ENCODE measurements at places on chromosomes 2 and 18. TPM values are rescaled to one million over a fixed set of nuclear protein-coding genes. Genes with fewer than 3 reads are reported as not detected.

DNA sequence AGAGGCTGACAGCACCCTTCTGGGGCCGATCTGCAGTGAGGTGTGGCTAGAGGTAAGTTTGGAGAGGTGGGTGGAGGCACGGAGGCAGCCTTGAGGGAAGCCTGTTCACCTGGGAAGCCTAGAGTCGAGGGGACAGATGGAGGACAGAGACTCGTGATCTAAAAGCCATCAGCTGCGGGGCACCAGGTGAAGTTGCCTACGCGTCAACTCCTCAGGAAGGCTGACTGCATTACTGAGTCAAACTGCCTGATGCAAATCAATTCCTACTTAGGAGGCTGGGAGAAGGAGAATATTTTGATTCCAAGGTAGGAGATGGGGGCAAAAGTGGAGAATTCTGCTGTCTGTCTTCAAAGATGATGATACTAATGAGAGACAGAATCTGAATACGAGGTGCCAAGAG, 104.4 kb upstream of the SMAD7 start:
- no peaks in the 10 kb centered on the region for H3K27me3 ChIP-seq
- peaks cover 16% of the 10 kb centered on the region for H3K36me3 ChIP-seq
- peaks cover 40% of the 10 kb centered on the region for H3K4me1 ChIP-seq
- peak overlapping the region; percentile 19 for H3K27ac ChIP-seq

GRCh38 chr2:8469709-8470493, 212.0 kb upstream of the ID2 start:
- no peak overlapping the region for H3K4me3 ChIP-seq
- H3K36me3 ChIP-seq, result peaks cover 17% of the 10 kb centered on the region
- no peak overlapping the region for H3K27ac ChIP-seq
- H3K27me3 ChIP-seq, result no peaks in the 10 kb centered on the region
- DNase-seq, result no peak

GRCh38 chr2:98379311-98380202, 33.3 kb downstream of the CNGA3 start:
- no peak for DNase-seq
- H3K27ac ChIP-seq, result no peak overlapping the region
- no peaks in the 10 kb centered on the region for H3K4me1 ChIP-seq
- peaks cover 6% of the 10 kb centered on the region for H3K27me3 ChIP-seq
- H3K36me3 ChIP-seq, result no peaks in the 10 kb centered on the region
- no peak overlapping the region for H3K4me3 ChIP-seq

GRCh38 chr2:237324837-237325236, 89.1 kb downstream of the COL6A3 start:
- no peaks in the 10 kb centered on the region for H3K27me3 ChIP-seq
- no peak for DNase-seq
- H3K36me3 ChIP-seq, result no peaks in the 10 kb centered on the region
- H3K4me1 ChIP-seq, result no peaks in the 10 kb centered on the region
- H3K27ac ChIP-seq, result no peak overlapping the region
- no peak overlapping the region for H3K4me3 ChIP-seq

- H3K4me3 ChIP-seq, result no peak overlapping the region
- no peak for DNase-seq
- H3K36me3 ChIP-seq, result no peaks in the 10 kb centered on the region
- no peaks in the 10 kb centered on the region for H3K4me1 ChIP-seq
- peaks cover 43% of the 10 kb centered on the region for H3K27me3 ChIP-seq
Measured at GRCh38 chr2:200225951-200226350, 80.5 kb upstream of the SPATS2L start.

DNA sequence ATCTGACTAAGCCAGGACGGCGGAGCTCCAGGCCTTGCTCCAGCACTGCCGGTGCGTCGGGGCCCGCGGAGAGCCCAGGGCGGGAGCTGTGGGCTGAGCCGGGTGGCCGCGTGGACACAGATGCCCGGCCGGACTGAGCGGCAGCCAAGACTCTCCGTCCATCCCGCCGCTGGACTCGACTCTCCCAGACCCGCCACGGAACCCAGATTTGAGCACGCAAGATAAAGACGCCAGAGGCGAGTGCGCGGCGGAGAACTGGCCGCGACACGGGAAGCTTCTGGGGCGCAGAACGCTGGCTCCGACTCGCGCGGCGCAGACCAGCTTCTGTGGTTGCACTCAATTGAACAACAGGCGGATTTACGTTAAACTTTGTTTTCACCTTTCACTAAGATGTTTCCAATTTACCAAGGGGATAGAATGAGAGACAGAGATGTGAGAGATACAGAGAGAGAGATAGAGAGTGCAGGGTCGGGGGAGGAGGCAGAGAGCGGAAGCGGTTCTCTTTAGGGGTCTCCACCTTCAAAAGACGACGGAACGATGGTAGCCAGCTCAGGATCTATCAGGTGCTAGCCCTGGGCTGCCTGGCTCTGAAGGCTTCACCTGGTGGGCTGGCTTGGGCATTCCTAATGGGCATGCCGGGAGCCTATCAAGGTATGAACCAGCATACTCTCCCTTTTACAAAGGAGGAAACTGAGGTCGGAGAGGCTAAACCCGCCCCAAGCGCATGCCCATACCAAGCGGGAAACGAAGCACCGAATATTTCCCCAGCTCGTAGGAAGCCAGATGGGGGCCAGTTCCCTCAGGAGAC, 10.4 kb upstream of the EN1 start:
- H3K27ac ChIP-seq, result no peak overlapping the region
- H3K4me1 ChIP-seq, result peaks cover 4% of the 10 kb centered on the region
- peaks cover 3% of the 10 kb centered on the region for H3K36me3 ChIP-seq
- H3K4me3 ChIP-seq, result no peak overlapping the region

DNA sequence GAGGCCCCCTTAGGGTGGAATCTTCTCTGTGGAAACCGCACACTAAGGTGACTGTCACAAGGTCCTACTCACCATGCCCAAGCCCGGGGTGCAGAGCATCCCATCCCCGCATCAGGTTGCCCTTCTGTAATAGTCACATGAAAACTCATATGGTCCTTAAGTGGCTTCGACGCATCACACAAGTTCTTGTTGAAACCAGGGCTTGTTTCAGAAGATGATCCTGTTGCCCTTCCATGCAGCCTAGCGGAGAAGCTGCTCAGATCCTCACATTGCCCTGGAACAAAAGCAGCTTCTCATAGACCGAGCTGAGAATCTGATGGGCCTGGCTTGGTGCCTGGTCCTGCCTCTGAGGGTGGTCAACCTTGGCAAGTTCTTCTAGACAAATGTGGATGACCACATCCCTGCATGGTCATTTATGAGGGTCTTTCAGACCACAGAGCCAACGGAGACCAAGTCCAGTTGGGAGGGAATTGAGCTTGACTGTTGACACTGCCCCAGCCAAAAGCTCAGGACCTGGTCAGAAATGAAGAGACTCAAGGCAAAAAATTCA, 54.1 kb downstream of the PDCL3 start:
- H3K27me3 ChIP-seq, result peaks cover 5% of the 10 kb centered on the region
- H3K27ac ChIP-seq, result no peak overlapping the region
- no peaks in the 10 kb centered on the region for H3K36me3 ChIP-seq
- H3K4me1 ChIP-seq, result no peaks in the 10 kb centered on the region
- no peak for DNase-seq

- H3K4me1 ChIP-seq, result peaks cover 30% of the 10 kb centered on the region
- no peak overlapping the region for H3K4me3 ChIP-seq
- peaks cover 26% of the 10 kb centered on the region for H3K36me3 ChIP-seq
- DNase-seq, result no peak
- no peaks in the 10 kb centered on the region for H3K27me3 ChIP-seq
- H3K27ac ChIP-seq, result no peak overlapping the region
Measured at GRCh38 chr2:230209422-230210051, 10.2 kb downstream of the SP110 start.

GRCh38 chr2:107001062-107001461, 115.1 kb upstream of the ST6GAL2 start:
- no peaks in the 10 kb centered on the region for H3K36me3 ChIP-seq
- no peak for DNase-seq
- H3K27me3 ChIP-seq, result no peaks in the 10 kb centered on the region
- H3K4me3 ChIP-seq, result no peak overlapping the region
- no peak overlapping the region for H3K27ac ChIP-seq

DNA sequence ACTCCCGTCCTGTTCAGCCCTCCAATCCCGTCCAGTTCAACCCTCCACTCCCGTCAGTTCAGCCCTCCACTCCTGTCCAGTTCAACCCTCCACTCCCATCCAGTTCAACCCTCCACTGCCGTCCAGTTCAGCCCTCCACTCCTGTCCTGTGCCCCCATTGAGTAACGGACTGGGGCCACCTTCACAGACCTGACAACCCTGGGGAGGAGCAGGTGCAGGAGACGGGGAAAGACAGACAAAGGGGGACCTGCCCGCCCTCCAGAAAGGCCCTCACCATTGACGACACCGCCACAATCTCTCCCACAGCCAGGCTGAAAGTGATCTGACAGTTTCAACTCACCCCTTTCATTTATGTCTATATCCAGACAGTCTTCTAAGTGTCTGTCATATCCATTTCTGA, 72.2 kb downstream of the EIPR1 start:
- H3K4me1 ChIP-seq, result peaks cover 9% of the 10 kb centered on the region
- no peak overlapping the region for H3K27ac ChIP-seq
- no peaks in the 10 kb centered on the region for H3K27me3 ChIP-seq
- no peak overlapping the region for H3K4me3 ChIP-seq
- no peak for DNase-seq

- peaks cover 23% of the 10 kb centered on the region for H3K27me3 ChIP-seq
- no peaks in the 10 kb centered on the region for H3K36me3 ChIP-seq
- no peak overlapping the region for H3K4me3 ChIP-seq
Measured at GRCh38 chr18:37560003-37560402, 5.6 kb downstream of the CELF4 start.

DNA sequence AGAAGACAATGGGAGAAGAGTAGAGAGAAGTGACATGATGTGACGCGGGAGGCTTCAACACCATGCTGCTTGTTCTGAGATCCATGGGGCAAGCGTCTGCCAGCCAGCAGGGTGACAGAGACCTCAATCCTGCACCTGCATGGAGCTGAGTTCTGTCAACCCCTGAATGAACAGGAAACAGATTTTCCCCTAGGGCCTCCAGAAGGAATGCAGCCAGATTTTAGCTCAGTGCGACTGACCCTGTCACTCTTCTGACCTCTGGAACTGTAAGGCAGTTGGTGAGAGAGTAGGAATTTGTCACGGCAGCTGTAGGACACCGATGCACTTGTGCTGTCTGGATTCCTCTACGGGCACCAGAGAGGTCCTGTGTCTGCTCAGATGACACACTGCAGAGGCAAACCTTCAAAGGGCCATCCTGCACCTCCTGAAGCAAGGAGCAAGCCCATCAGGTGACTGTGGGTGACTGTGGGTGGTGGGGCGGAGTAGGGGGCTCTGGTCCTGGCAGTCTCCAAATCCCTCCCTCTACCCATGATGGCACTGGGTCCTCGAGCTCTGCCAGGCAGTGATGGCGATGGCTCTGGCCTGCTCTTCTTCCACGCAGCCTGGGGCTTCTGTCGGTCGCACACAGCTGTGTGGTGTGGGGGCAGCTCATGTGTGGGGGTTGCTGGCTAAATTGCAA, 194.3 kb upstream of the TWIST2 start:
- H3K4me1 ChIP-seq, result no peaks in the 10 kb centered on the region
- H3K27me3 ChIP-seq, result no peaks in the 10 kb centered on the region
- no peak overlapping the region for H3K27ac ChIP-seq
- H3K4me3 ChIP-seq, result no peak overlapping the region
- H3K36me3 ChIP-seq, result no peaks in the 10 kb centered on the region

DNA sequence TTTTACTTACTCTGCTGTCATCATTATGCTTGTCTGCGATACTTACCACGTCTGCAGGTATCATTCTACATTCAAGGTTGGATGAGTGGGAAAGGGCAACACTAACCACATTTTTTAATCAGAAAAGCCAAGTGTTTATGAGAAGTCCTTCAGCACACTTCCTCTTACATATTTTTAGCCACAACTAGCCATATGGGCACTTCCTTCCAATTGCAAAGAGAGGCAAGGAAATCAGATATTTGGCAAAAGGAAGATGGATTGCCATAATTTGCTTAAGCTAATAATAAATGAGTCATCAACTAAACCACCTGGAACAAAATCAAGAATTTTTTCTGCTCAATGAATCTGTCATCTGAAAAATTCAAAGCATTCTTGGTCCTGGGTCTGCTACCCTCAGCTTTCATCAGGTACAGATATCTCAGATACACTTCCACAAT, 16.7 kb upstream of the MRO start:
- peaks cover 11% of the 10 kb centered on the region for H3K27me3 ChIP-seq
- H3K4me1 ChIP-seq, result peaks cover 3% of the 10 kb centered on the region
- no peak for DNase-seq
- H3K4me3 ChIP-seq, result no peak overlapping the region

DNA sequence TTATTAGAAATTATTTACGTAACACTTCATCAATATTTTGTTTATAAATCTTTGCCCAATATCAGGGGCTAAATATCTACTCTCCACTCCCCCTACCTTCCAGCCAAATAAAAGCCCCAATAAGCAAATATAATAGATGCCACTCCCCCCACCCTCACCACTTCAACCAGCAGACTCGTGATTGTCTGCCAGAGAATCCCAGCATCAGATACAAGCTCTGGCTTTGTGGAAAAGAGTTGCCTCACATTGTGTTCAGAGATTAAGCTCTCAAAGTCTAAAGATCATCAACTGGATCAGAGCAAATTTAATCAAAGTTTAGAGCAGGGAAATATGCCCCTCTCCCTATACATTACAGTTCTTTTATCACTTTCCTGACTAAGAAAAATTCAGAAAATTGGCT, 39.5 kb downstream of the AOX1 start:
- DNase-seq, result no peak
- H3K27ac ChIP-seq, result no peak overlapping the region
- peaks cover 2% of the 10 kb centered on the region for H3K4me1 ChIP-seq

GRCh38 chr2:10820562-10820961, 8.0 kb upstream of the PDIA6 start:
- H3K27me3 ChIP-seq, result peaks cover 51% of the 10 kb centered on the region
- H3K4me1 ChIP-seq, result no peaks in the 10 kb centered on the region

DNA sequence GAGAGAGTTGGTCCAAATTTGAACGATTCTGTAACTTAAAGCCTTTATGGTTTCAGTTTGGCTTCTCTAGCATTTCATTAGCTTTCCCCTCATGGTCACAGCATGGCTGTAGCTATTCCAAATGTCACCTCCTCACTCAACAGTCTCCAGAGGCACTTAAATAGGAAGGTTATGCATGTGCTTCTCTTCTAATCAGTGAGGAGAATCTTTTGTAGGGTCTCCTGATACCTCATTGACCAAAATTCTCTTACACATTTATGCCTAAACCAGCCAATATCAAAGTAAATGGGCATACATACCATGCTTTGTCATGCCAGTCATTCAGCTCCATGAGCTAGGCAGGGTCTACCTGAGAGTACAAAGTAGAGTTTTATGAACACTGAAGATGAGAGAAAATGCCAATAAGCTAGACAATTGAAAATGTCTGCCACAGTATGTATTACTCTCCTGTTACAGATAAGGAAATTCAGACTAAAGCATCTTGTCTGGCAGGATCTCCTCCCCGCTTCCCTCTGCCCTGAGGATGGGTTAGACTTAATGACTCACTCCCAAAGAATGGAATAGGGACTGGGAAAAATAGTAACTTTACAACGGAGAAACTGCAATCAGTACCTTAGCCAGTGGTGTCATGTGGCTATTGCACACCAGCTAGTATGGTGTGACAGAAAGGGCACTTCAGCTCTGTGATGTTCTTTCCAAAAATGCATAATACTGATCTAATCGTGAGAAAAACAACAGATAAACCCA, 15.4 kb downstream of the DSG2 start:
- H3K4me3 ChIP-seq, result no peak overlapping the region
- H3K4me1 ChIP-seq, result no peaks in the 10 kb centered on the region
- no peaks in the 10 kb centered on the region for H3K36me3 ChIP-seq
- H3K27ac ChIP-seq, result no peak overlapping the region
- peaks cover 2% of the 10 kb centered on the region for H3K27me3 ChIP-seq

KHK gene
- 12.3 TPM for total RNA-seq

MOGAT1 gene
- 0.18 TPM for total RNA-seq

PLGLB2 gene
- 2.0 TPM for total RNA-seq

DYSF gene
- total RNA-seq, result 0.05 TPM

CRYBA2 gene
- total RNA-seq, result not detected

ALPI gene
- not detected for total RNA-seq

FBLN7 gene
- total RNA-seq, result 16.7 TPM

Measured in activated T-helper 2 cell treated with anti-CD3 and anti-CD28 coated beads, Interferon-gamma antibody, Interleukin-2, Interleukin-4, amounts not matched to agents 10 μg/mL and 5 μg/mL and 100 μg/mL, durations not matched to agents 14 hours and 24 hours and 36 hours (primary cell).